ENCODE measurements at places on chromosomes 4 and X. TPM values are rescaled to one million over a fixed set of nuclear protein-coding genes. Genes with fewer than 3 reads are reported as not detected.

The EXOC1L gene
- total RNA-seq: not detected

The TCEAL2 gene
- not detected for total RNA-seq

The P2RY4 gene
- total RNA-seq: 0.43 TPM

The PASD1 gene
- total RNA-seq: not detected

The SYTL5 gene
- total RNA-seq: 0.39 TPM

The PRR32 gene
- total RNA-seq: not detected

The CA5B gene
- 13.0 TPM for total RNA-seq

The LEF1 gene
- total RNA-seq: not detected

The MTNR1A gene
- not detected for total RNA-seq

The MXRA5 gene
- total RNA-seq: 58.1 TPM

The XAGE5 gene
- not detected for total RNA-seq

The TDO2 gene
- not detected for total RNA-seq

The RBM46 gene
- total RNA-seq: not detected

The LIMCH1 gene
- 1.7 TPM for total RNA-seq

The KCNE5 gene
- 2.0 TPM for total RNA-seq

The PPBP gene
- total RNA-seq: not detected

The NR0B1 gene
- total RNA-seq: not detected

The XAGE2 gene
- 23.6 TPM for total RNA-seq

The AR gene
- not detected for total RNA-seq

The ZNF280C gene
- total RNA-seq: 4.9 TPM

The TCEAL6 gene
- total RNA-seq: not detected

The CEP44 gene
- total RNA-seq: 15.3 TPM

The DACH2 gene
- not detected for total RNA-seq

The TRPC3 gene
- total RNA-seq: not detected

The ENAM gene
- not detected for total RNA-seq

The NXF2B gene
- not detected for total RNA-seq

The SMAD1 gene
- 6.2 TPM for total RNA-seq

The TLR10 gene
- total RNA-seq: not detected

The PRRG1 gene
- 44.0 TPM for total RNA-seq

The CT47A7 gene
- total RNA-seq: not detected

The FMR1NB gene
- total RNA-seq: not detected

The TRMT44 gene
- 17.3 TPM for total RNA-seq

The ZFP42 gene
- 59.4 TPM for total RNA-seq

The F8A2 gene
- not detected for total RNA-seq

The NDUFA1 gene
- 33.5 TPM for total RNA-seq

The BRCC3 gene
- total RNA-seq: 7.5 TPM

The CCNB3 gene
- 0.39 TPM for total RNA-seq

The SPCS3 gene
- 66.7 TPM for total RNA-seq

The MAGEA11 gene
- not detected for total RNA-seq

The EFHC2 gene
- not detected for total RNA-seq

The TEC gene
- 0.39 TPM for total RNA-seq

The RUFY3 gene
- 28.7 TPM for total RNA-seq

The GPC4 gene
- total RNA-seq: 14.1 TPM

The KDM6A gene
- total RNA-seq: 42.4 TPM

The ENOPH1 gene
- 14.9 TPM for total RNA-seq

The MEPE gene
- not detected for total RNA-seq

Measured in placental epithelial cell (primary cell).